ENCODE measurements at places on chromosomes 7 and 10. TPM values are rescaled to one million over a fixed set of nuclear protein-coding genes. Genes with fewer than 3 reads are reported as not detected.

DNA sequence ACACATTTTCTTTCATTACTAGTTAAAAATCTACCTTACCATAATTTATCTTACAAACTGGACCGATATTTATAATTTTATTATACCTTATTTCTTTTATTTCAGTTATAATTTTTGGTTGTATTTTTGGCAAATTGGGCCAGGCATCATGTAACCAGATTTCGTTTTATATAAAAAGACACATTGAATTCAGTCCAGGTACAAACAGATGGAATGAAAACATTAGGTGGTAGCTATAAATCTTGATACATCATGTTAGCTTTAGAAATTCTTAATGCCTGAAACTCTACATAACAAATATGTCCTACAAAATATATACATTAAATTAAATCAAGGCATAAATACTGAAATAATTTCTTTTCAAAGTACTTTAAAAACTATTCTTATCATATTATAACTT is 73.1 kb downstream of the SLC13A1 start:
- DNase-seq: no peak

DNA sequence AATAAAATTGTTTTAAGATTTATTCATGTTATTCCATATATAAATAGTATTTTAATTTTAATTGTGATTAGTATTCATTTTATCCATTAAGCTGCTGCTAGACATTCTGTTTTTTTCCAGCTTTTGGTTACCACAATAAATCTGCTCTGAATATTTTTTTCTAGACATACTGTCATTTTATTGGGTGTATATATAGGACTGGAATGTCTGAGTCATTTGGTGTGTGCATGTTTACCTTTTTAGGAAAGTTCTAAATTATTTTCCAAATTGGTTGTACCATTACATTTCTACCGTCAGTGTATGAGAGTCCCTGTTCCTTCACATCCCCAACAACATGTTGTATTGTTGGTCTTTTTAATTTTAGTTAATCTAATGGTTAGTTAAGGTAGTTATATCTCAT is 1138.1 kb downstream of the REEP3 start:
- no peak for DNase-seq

DNA sequence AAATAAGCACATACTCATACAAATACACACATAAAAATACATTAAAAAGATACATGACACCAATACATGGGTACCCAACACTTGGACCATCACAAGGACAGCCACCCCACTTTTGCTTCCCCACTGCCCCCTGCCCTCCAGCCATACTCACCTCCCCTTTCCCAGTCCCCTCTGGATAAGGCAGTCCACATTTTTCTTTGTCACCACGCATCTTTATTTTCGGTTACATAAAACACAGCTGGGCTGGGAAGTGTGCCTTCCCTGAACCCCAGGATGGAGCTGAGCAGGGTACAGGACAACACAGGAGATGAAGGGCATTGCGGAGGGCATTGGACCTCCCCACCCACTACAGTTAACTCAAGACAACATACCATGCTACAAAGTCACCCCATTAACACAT is 1.1 kb upstream of the HOXA3 start:
- no peak for DNase-seq

DNA sequence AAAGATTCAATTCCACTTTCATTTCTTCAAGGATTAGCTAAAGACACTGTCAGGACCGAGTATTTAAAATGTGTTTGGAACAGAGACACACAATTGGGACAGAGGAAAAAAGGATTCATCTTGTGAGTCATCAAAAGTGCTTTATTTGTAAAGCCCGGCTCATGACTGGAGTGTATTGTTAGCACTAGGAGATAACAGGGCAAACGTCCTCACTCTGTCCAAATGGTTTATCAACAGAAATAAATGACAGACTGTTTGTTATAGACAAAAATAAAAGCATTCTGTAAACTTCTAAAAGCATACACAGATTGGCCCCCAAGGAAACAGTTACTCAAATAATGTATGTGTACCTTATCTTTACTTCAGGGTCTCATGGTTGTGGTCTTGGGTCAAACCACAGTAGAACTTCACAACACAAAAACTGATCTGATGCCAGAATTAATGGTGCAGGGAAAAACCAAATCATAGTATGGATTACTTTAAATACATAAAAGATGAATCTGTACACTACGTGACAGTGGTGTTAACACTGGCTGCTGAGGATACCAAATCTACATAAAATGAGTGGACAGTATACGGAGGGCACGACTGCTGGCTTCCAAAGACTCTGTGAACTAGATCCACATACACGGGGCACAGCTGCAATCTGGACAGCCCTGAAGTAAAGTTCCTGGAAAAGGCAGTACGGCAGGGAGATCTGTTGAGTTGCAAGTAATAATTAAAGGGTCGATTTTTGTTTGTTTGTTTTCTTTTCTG is 179.4 kb downstream of the PIP4K2A start:
- DNase-seq: no peak

- DNase-seq: no peak
These were observed 19.8 kb downstream of the ADAMTS14 start for GRCh38 chr10:70692043-70692603.

DNA sequence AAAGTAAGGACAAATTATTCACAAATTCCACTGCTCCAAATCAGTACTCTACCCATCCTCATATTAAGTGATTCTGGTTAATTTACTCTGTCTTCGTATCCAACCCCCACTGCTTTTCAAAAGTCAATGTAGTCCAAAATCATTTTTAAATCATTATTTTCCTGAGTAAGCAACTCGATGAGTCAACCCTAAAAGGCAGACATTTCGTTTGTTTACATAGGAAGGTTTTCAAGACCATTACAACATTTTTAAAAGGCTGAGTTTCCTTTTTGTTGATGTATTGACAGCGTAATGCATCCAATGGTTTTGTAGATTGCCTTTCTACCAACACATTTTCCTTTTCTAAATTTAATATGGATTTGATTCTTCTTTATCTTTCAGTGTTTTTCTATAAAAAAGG is 523.0 kb upstream of the ANKRD30A start:
- DNase-seq: no peak

SCRN1 gene
- 88.5 TPM for total RNA-seq

PODXL gene
- total RNA-seq: 9.4 TPM

CABCOCO1 gene
- total RNA-seq: 4.9 TPM

All from frontal cortex (tissue), 4 donors.